ENCODE measurements at places on chromosomes 12 and 14. TPM values are rescaled to one million over a fixed set of nuclear protein-coding genes. Genes with fewer than 3 reads are reported as not detected.

Gene PTPN6
- total RNA-seq: 79.0 TPM

Gene PNP
- total RNA-seq: 77.2 TPM

Gene SLIRP
- 49.7 TPM for total RNA-seq

- no peak for DNase-seq
- H3K4me3 ChIP-seq: no peak overlapping the region
- H3K27me3 ChIP-seq: no peaks in the 10 kb centered on the region
These were observed 29.2 kb downstream of the BBS10 start for GRCh38 chr12:76318773-76319594.

DNA sequence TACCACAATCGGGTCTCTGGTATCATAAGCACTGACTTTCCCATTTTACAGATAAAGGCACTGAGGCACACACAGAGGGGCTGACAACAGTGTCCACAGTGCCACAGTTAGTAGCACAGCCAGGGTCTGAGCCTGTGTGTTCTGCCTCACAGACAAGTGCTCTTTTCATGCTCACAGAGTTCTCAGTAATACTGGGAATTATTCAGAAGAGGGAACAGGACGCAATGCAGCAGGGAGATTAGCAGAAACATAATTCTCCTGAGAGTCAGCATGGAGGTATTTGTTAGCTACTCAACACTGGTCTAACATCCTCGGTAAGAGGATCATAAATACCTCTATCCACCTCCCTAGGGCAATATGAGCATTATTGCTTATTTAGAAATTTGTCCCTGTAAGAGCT, 219.3 kb upstream of the EEA1 start:
- H3K4me3 ChIP-seq: no peak overlapping the region
- no peak for DNase-seq
- H3K27me3 ChIP-seq: no peaks in the 10 kb centered on the region

- DNase-seq: no peak
- H3K27ac ChIP-seq: no peak overlapping the region
- H3K4me3 ChIP-seq: no peak overlapping the region
- no peaks in the 10 kb centered on the region for H3K36me3 ChIP-seq
These were observed 167.2 kb upstream of the FRMD6 start for GRCh38 chr14:51484485-51484884.

DNA sequence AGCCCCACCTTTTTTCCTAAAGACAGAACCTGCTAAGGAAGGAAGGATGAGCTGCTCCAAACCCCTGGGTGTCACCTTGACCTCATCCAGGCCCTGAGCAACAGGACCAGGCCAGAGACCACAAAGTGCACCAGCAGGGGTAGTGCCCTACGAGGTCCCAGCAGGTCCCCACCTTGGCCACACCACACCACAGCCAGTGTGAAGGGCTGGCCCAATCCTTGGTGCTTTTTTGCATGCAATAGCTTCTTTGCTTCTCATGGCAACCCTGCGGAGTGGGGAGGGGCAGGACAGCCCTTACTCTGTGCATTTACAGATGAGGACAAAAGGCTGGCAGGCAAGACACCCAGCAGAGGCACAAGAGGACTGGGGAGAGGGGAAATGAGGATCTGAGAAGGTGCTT, 352.6 kb downstream of the BCL11B start:
- DNase-seq: no peak
- H3K36me3 ChIP-seq: no peaks in the 10 kb centered on the region
- no peak overlapping the region for H3K27ac ChIP-seq
- no peaks in the 10 kb centered on the region for H3K27me3 ChIP-seq
